ENCODE measurements at places on chromosomes 16 and 17.

GRCh38 chr16:89256651-89257254 is 39.2 kb downstream of the ZNF778 start:
- no peak for DNase-seq

- peak; percentile 95 for DNase-seq
Measured at GRCh38 chr17:37789771-37790541, 45.1 kb upstream of the HNF1B start.

DNA sequence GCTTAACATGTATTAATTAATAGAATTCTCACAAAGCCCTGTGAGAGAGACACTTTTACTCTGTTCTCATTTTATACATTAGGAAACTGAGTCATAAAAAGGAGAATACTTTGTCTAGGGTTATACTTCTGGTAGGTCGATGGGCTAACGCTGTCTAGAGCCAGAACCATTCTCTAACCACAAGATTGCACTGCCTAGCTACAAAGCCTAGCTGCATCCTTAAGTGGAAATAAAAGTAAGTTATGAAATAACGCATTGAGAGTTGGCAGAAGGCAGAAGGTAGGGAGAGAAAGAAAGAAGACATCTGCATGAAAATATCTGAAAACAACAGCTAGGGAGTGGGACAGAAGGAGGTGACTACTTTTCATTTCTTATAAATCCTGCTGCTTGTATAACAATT is 33.2 kb downstream of the IRX6 start:
- DNase-seq = no peak

GRCh38 chr16:49550140-49550539 is 176.5 kb downstream of the C16orf78 start:
- DNase-seq = no peak

GRCh38 chr16:12435730-12436129 is 368.0 kb downstream of the CPPED1 start:
- no peak for DNase-seq

DNA sequence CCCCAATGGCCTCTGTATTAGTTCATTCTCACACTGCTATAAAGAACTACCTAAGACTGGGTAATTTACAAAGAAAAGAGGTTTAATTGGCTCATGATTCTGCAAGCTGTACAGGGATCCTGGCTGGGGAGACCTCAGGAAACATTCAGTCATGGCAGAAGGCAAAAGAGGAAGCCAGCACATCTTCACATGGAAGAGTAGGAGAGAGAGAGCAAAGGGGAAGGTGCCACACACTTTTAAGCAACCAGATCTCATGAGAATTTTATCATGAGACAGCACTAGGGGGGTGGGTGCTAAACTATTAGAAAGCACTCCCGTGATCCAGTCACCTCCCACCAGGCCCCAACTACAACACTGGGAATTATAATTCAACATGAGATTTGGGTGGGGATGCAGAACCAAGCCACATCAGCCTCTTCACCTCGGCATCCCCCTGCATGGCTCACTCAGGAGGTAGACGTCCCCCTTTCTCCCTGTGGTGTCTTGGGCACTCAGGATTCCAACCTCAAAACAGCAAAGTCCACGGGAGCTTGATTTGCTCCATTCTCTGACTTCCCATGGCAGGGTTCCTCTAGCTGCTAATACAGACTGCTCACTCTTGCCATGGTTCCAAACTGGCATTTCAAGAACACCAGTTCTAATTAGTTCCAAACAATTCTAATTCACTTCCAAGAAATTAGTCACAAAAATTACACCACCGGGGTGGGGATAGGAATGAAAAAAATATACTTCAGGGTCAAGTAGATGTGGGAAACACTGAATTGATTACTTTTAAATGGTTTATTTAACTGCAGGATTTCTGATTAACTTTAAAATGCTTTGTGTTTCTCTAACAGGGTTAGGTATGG is 203.8 kb upstream of the HSBP1 start:
- no peak for DNase-seq

GRCh38 chr17:80119839-80120238 is 18.5 kb downstream of the GAA start:
- no peak for DNase-seq

GRCh38 chr17:57994436-57994835 is 6.4 kb upstream of the VEZF1 start:
- DNase-seq = no peak

DNA sequence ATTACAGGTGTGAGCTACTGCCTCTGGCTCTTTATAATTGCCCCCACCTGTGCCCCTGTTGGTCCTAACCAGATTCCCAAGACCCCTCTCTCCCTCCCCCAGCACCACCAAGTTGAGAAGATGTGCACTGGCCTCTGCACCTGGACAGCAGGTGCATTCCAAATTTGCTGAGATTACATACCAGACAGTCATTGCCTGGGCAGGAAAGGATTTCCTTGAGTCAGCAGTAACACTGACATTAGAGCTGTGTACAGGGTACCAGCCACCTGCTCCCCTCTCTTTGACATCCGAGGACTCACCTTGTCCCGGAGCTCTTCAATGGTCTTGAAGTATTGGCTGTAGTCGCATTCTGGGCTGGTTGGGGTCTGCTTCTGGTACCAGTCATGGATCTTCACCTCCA is 659 bp downstream of the KRT15 start:
- DNase-seq = no peak

- DNase-seq = no peak
Measured at GRCh38 chr16:23635958-23636357, 5.2 kb downstream of the PALB2 start.

DNA sequence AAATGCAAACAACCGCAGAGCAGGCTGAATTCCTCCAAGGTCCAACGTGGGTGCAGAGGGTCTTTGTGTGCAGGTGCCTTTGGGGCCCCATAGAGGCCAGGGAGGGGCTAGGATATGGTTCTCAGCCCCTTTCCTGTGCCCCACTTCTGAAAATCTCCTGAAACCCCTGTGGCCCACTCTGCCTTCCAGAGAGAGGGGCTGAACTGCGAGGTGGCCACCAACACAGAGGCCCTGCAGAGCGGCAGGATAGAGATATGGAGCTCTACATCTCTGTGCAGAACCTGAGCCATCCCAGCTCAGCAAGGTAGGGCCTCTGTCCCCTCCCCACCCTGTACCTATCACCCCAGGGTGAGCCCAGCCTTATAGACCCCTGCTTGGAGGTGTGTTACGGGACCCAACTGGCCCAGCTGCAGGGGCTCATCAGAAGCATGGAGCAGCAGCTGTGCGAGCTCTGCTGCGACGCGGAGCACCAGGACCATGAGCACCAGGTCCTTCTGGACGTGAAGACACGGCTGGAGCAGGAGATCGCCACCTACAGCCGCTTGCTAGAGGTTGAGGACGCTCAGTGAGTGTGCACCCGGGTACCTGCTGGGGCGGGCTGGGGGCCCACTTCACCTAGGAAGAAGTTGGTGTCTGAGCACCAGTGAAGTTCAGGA is 5.5 kb downstream of the USP6 start:
- DNase-seq = no peak

- no peak for DNase-seq
Measured at GRCh38 chr17:41024697-41025096, 2.3 kb downstream of the KRTAP1-5 start.

DNA sequence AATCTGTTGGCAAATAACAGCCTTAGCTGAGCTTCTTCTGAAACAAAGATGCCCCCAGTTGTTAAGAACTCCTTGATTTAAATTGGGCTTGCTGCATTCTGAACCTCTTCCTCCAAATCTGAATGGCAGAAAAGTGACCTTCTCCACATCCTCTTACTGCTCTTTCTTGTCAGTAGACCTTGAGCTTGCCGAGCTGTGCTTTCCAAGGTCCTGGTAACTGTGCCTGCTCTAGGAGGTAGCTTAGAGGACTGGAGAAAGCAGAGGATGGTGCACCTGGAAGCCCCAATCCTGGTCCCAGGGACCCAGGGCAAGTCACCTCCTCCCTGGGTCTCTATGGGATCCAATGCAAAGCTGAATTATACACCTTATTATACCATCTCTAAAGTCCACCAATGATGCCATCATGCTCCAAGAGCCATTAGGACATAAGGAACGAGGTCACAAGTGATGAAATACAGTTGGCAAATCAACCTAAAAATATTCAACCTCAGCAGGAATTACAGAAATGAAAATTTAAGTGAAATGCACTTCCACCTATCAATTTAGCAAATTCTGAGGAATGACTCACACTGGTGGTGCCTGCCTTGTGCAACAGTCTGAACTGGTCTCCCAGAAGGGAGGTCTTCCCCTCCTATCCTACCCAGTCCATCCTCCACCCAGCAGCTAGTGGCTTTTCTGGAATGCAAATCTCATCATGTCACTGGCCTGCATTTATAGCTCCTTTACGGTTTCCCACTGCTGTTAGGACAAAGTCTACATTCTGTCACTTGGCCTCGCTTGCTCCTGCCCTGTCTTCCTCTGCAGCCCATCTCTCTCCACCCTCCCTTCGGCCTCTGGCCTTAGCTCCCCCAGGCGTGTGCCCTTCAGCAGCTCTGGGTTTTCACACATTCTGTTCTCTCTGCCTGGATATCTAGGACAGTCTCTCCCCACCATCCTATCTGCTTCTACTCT is 36.6 kb downstream of the TOM1L2 start:
- peak; percentile 65 for DNase-seq

DNA sequence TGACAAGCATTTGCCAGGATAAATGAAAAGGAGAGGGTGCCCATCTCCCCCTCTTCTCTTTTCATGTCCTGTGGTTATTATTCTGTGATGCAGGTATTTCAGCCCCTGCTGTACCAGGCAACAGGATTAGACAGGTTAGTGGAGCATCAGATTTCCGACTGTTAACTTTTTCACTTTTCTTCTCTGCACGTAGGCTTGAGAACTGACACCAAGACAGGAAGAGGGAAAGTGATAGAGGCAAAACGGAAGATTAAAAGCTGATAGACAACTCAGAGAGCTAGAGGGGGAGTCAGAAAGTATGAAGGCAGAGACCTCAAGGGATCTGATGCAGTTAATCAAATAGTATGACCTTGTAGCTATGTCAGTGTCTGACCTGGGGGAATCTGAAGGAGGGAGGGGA is 132.8 kb downstream of the SOX9 start:
- DNase-seq = no peak

- no peak for DNase-seq
Measured at GRCh38 chr16:77782694-77783093, 5.7 kb upstream of the VAT1L start.

GRCh38 chr16:1777375-1778199 is 4.7 kb upstream of the MRPS34 start:
- DNase-seq = no peak

- no peak for DNase-seq
Measured at GRCh38 chr17:27457360-27457715, 1.1 kb downstream of the KSR1 start.

GRCh38 chr17:58189436-58190146 is 2.9 kb upstream of the EPX start:
- peak; percentile 19 for DNase-seq

GRCh38 chr16:3718019-3718391 is 681 bp upstream of the TRAP1 start:
- DNase-seq = no peak

GRCh38 chr16:53636978-53637377 is 66.7 kb downstream of the RPGRIP1L start:
- no peak for DNase-seq

- DNase-seq = no peak
Measured at GRCh38 chr16:72815348-72816318, 232.3 kb downstream of the ZFHX3 start.

DNA sequence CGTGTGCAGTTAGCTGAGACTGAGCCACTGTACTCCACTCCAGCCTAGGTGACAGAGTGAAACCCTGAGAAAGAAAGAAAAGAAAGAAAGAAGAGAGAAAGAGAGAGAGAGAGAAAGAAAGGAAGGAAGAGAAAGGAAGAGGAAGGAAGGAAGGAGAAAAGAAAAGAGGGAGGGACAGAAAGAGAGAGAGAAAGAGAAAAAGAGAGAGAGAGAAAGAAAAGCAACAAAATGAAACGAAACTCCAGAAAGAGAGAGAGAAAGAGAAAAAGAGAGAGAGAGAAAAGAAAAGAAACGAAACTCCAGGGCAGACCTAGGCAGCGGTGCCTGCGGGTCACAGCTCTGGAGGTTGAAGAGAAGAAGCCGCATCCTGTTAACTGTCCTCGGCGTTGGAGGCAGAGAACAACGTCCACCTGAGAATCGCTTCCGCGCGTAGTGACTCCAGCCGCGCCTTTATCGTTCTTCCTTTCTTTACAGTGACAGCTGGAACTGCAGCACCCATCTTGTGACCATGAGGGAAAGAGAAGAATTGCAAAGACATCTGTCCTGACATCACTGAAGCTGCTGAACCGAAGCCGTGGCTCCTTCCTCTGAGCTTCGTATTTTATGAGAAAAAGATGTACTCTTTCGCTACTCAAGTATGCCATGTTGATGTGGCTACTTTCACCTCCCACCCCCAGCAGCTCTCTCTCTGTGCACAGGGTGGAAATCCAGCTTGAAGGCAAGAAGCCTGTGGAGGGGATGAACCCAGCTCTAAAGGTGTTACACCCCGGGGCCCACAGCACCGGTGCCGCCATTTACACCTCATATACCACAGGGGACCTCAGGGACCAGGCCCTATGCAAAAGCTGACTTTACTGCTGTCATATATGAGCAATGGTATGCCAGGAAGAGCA is 56.9 kb upstream of the DOC2B start:
- DNase-seq = no peak

GRCh38 chr16:11447836-11448235 is 102.6 kb downstream of the RMI2 start:
- DNase-seq = no peak

- DNase-seq = no peak
Measured at GRCh38 chr16:24652803-24653202, 76.6 kb upstream of the TNRC6A start.

DNA sequence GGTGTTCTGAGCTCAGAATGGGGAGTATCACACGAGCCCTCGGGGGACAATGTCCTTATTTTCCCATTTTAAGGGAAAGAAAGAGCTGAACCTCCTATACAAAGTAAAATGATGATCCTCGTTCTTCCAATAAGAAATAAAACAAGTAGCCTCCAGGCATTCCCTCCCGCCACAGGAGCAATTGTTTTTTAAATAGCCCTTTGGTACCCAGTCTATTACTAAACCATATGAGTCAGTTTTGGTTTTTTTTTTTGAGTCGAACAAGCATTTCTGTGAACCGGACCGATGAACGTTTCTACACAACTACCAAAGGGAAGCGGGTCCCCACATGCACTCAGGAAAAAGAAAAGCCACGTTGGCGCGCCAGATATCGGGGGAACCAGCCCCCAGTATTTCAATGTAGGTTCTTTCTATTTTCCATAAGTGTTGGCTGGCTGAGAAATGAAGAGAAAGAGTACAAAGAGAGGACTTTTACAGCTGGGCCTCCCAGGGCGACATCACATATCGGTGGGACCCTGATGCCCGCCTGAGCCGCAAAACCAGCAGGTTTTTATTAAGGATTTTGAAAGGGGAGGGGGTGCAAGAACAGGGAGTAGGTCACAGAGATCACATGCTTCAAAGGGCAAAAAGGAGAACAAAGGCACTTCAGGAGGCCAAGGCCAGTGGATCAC is 3.8 kb upstream of the DCXR start:
- no peak for DNase-seq

- no peak for DNase-seq
Measured at GRCh38 chr17:7413346-7413985, 5.8 kb downstream of the NLGN2 start.
